ENCODE measurements at places on chromosomes 5 and 9.

DNA sequence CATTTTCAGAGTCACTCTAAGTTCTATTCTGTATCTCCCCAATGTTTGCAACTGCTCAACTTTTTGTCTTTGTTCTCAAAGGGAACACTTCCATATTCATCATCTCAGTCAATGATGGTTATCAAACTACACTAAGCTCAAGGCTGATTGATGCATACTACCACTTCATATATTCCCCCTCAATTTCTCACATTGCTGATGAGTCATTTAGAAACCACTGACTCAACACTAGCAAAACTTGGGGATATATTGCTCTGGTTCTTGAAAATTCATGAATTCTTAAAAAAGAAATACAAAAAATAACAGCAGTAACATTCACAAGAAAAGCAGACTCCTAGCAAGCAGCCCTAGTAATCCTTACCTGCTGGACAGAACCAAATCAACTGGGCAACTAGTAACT lies 52.2 kb downstream of the ABHD17B start:
- no peak for DNase-seq

- peak; percentile 12 for DNase-seq
These were observed 136.1 kb upstream of the DMAC1 start for GRCh38 chr9:7935681-7936080.

DNA sequence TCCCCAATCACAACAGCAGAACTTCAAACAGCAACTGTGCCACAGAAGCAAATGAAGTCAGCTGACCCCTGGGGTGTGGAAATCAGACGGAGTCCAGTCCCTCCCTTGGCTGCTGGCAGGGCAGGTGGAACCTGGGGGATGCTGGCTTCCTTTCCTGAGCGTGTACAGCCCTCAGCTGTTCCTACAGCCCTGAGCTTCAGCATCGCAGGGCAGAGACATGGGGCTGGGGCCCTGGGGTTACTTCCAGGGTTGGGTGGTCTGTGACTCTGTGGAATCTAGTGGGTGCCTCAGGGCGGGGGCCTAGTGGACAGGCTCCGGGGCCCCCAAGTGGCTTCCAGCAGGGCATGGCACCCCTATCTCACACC lies 7.3 kb upstream of the RXRA start:
- DNase-seq = no peak

DNA sequence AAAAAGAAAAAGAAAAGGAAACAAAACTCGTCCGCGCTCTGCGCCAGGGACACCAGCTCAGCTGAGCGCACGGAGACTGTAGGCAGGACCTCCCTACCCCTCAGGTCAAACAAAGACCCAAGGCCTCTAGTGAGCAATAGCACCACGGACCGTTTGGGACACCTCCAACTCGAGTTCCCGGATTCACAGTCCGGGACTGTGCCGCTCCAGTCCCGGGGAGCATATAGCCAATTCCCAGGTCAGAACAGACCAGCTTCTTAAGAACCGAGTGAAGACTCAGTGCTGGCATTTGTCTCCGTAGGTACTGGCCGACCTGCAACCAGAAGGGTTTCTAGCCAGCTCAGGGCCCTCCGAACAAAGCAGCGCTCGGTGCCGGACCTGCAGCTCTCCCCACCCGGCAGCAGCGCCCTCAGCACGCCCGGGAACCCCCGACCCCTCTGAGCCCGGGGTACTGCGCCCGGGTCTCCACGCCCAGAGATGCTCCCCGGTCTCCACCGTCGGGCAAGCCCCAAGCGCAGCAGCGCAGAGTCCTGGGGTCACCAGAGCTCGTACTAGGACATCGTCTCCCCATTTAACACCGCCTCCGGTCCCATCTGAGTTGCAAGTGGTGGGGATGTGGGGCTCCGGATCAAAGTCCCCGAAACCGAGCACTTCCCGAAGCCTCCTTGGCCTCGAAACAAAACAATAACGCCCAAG lies 591 bp downstream of the ABCA1 start:
- DNase-seq = no peak

DNA sequence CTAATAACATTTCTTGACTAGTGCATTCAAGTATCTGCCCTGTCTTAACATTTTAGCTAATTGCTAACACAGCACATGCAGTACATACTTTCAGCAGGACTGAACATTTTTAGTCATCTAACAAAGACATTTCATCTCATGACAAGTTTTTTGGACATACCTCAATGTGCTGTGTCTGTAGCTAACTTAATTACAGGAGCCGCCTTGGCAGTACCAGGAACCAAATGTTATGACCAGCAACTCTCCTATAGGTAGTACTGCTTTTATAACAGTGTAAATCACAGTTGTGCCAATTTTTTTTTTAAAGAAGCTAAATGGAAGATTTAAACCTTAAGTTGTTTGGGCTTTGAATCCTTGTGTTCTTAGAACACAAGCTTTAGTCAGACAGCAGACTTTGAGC lies 99.4 kb upstream of the SAP30L start:
- no peak for DNase-seq

GRCh38 chr5:138841531-138841930 lies 33.6 kb downstream of the LRRTM2 start:
- DNase-seq = no peak

DNA sequence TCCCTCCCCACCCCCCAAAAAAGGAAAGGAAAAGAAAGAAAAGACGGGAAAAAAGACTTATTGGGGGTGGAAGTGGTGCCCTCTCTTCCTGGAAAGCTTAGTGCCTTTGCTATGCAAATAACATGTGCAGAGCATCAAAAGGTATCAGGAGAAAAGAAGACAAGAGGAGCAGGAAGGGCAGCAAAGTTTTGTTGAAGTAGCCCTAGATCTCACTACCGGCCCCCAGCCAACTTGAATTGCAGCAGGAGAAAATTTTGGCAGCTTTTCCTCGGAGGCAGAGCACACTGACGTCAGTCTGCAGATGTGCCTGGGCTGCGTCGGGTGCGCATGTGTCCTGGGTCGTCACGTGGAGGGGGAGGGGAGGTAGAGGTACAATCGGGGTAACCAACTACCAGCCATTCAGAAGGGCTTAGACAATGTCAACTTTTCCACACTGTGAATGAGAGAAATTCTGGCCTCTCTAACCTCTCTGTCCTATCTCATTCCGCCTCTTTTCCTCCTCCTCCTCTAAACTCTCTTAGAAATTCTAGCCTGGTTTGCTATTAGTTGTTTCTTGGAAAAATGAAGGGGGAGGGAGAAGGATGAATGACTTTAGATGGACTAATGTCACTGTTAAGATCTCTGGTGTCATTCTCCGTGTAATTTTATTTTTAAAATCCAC lies at the start of gene ADAMTS6:
ADAMTS6 (minus strand) TSS at position 286 of the 661 bp plus-strand sequence. CDS start 8,247 bp downstream, outside the sequence.
- peak; percentile 94 for DNase-seq

GRCh38 chr5:142873831-142874230 lies 103.7 kb downstream of the ARHGAP26 start:
- no peak for DNase-seq

- peak; percentile 61 for DNase-seq
These were observed 663 bp upstream of the SMIM27 start for GRCh38 chr9:32551276-32552051.

DNA sequence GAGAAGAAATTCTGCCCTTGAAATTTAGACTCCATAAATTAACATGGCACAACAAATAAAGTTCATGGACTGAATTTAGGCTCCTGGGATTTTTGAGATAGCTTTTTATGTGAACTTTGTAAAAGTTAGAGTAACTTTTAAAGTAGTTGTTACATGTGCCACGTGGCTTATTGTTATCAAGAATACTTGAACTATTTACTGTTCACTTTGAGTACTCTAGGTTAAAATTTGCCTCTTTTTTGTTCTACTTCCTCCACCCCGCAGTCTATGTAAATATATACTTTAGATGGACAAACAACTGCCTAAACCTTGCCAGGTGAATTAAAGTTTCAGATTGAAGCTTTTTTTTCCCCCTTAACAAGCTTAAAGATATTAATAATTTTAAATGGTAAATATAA lies 457.9 kb downstream of the RAB3C start:
- no peak for DNase-seq

- DNase-seq = no peak
These were observed at the start of gene SIT1 for GRCh38 chr9:35650341-35651158. SIT1 (minus strand) TSS chr9:35650931; CDS start chr9:35650853, 78 bp downstream.

DNA sequence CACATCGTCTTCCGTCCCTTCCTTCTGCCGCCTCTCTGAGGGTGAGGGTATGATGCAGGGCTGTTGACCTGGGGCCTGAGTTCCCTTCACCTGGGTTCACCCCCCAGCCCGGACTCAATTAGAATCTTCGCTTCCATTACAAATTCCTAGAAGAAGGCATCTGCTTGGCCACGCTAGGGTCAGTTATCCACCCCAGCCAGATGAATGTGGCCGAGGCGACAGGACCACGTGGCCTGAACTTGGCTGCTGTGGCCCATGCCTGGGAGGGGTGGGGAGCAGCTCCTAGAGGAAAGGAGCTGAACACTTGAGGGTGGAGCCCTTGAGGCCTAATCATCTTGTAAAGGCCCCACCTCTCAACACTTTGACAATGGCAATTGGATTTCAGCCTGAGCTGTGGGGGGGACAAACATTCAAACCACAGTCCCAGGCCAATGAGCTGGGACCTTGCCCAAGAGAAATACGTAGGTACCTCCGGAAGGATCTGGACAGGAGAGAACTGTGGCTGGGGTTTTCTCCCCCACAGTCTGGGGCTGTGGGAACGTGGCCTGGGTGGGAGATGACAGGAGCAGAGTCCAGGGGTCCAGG lies 90.6 kb upstream of the ADAMTS2 start:
- DNase-seq = no peak

- DNase-seq = peak; percentile 85
These were observed 129.9 kb downstream of the RXRA start for GRCh38 chr9:134455934-134456755.

DNA sequence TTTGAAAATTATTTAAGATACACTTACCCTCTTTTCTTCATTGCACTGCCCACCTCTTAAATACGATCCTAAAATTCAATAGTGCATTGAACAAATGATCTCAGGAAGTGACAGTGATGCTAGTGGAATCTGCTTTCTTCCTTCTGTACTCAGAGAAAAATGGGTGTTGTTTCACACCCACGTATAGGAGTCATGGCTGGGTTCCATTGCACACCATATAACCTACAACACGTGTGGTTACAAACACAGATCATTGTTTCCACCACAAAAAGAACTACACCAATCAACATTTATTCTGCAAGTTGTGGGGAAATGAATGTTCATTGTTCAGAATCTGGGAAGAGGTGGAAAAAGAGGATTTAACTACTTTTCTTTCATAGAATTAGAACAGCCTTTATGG lies 275.9 kb downstream of the MAN2A1 start:
- no peak for DNase-seq

DNA sequence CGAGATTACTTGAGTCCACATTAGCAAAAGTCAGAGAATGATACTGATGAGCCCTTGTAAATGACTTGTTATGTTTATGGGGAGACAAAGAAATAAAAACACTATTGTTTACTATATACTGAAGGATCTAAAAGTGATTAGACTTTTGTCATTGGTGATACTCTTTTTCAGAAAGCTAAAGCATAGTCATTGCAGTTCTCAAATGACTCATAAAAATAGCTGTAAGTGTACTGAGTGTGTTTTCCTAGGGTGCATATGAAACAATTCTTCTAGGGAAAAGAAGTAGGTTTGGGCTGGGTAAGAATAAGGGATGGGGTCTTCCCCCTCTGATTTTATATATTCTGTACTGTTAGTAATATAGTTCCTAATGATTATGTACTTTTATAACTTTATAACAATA lies 32.6 kb downstream of the WDR36 start:
- no peak for DNase-seq

- peak; percentile 5 for DNase-seq
These were observed 19.7 kb downstream of the RIOK2 start for GRCh38 chr5:97163360-97163764.

- no peak for DNase-seq
These were observed 49.7 kb downstream of the PARP8 start for GRCh38 chr5:50716134-50716533.

DNA sequence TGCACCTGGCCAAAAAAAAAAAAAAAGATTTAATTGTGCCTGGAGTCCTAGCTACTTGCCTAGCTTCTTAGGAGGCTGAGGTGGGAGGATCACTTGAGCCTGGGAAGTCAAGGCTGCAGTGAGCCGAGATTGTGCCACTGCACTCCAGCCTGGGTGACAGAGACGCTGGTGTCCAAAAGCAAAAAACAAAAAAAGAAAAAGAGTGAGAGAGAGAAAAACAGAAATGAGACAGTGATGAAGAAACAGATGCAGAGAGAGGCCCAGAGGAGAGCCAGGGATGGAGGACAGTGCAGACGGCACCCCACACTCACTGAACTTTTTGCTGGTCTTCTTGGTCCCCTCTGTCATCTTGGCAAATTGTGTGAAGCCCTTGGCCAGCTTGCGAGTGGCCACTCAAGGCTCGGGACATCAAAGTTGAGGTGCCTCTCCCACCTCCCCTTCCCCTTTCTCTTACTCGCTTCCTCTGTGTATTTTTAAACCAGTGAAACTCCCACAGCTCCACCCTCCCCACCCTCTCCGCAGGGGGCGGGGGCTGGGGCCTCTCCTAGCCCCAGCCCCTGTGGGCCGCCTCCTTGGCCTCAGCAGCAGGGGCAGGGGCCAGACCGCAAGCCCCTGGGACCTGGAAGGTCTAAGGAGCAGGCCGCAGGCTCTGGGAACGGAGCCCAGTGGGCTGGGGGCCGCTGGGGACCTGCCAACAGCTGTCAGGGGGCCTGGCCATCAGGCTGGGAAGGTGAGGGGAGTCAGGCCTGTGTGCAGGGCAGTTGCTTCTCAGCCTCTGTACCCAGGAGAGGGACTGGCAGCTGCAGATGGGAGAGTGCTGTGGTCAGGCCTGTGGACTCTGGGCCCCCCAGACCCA lies at the start of gene SH2D3C:
SH2D3C (minus strand) TSS at position 387 of the 856 bp plus-strand sequence; CDS start at position 348, 39 bp downstream.
- no peak for DNase-seq

- no peak for DNase-seq
These were observed 171.4 kb upstream of the SLC30A5 start for GRCh38 chr5:68922172-68922987.

DNA sequence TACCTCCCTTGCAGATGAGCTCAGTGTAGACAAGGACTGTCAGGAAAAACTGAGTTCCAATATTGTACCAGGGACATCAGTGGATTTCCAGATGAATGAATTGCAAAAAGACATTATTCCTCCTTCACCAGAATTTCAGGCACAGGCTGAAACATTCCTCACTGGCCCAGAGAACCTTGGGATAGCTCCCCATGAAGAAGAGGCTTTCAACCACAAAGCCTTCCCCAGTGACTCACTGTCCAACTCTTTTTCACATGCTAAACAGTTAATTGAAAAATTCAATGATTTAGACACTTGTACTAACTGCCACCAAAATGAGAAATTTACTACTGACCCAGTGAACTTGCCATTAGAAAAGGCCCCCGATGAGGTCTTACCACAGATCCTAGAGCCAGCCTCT lies 144.5 kb downstream of the UNC13B start:
- no peak for DNase-seq

DNA sequence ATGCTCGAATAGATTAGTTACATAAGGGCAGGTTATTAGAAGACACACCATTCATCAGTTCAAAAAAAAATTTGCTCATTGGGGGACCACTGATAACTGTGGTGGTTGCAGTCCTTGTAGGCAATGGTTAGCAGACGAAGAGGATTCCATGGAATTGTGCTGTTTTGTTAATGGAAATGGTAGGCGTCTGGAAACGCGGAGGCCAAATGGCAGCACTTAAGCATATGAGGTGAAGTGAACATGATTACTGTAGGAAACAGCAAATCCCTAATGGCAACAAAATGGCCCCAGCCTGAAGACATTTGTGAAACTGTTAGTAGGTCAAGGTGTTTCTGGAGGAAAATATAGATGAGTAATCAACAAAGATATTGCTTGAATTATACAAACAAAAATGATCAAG lies 535.4 kb upstream of the PTPRD start:
- DNase-seq = no peak
